HT1080 (cell line): ENCODE measurements at places on chromosomes 6 and 20.

GRCh38 chr20:22583773-22584521, 425 bp downstream of the FOXA2 start:
- peak; percentile 47 for DNase-seq

GRCh38 chr6:139519571-139520031, 145.2 kb upstream of the CITED2 start:
- DNase-seq, result no peak

GRCh38 chr20:38658879-38659596, 57.4 kb downstream of the ARHGAP40 start:
- DNase-seq, result no peak

DNA sequence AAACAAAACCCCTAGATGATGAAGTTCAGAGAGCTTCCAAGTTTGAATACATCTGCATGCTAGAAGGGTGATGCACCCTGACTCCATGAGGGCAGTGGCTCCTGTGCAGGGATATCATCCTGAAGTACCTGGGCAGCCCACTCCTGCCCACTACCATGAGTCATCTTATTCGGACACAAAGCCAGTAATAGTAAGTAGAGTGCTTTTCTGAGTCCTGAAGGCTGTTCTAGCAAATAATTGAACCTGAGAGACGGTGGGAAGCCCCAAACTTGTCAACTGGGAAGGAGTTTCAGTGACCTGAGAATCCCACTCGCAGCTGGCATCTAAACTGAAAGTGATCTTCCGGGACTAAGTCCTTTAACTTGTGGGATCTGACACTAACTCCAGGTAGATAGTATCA, 152.9 kb upstream of the COL21A1 start:
- no peak for DNase-seq

GRCh38 chr20:46400253-46400652, 6.2 kb downstream of the ELMO2 start:
- DNase-seq, result peak; percentile 37

GRCh38 chr20:35467339-35468224, 12.2 kb downstream of the CEP250 start:
- peak; percentile 65 for DNase-seq

- DNase-seq, result no peak
Measured at GRCh38 chr6:39791311-39791710, 865 bp upstream of the DAAM2 start.

DNA sequence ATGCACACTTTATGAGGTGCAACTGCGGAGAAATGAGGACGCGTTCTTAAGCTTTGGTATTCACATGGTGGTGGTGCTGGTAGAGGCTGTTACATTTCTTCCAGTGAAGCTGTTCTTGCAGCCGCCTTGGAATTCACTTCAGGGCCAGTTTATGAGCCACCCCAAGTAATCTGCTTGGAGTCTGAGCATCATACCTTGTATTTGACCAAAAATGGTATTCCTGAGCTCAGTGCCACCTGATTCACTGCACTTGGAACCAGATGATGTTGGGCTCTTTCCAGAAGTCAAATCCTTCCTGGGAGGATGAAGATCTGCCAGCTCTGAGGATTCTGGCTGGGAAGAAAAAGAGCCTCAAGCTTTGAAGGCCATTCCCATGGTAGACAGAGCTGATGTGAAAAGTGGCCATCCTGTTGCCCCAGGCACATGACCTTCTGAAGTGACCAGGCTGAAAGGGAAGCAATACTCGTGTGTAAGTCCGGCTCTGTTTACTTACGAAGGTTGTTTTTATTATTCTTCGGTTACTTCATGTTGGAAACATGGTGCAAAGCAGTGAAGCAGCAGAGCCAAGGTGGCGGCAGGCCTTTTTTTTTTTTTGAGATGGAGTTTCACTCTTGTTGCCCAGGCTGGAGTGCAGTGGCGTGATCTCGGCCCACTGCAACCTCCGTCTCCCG, 7.7 kb downstream of the MANBAL start:
- DNase-seq, result peak; percentile 16

DNA sequence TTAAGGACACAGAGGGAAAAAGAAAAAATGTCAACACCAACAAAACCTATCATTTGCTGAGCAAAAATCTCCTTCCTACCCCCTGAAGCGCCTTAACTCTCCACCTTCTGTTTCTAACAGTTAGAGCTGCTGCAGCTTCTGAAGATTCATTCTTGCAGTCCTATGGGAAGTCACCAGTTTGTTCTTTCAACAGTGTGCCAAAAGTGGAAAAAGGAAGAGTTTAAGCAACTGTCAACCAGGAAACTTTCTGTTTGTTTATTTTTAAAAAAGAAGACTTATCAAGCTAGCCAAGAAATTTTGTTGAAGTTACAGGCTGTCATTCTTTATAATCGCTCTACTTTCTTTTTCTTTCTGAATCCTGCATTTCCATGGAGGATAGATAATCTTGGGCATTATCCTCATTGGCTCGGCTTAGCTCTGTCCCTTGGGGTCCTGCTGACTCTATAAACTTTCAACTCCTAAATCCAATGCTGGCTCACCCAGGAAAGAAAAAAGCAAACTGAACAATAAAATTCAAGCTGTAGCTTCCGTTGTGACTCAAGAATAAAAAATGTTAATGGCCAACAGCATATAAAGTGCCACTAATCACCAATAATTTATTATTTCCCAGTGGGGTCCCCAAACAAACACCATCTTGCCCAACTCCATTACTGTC, 172.8 kb upstream of the CITED2 start:
- no peak for DNase-seq

- no peak for DNase-seq
Measured at GRCh38 chr6:132570221-132570777, at the start of gene TAAR6. TSS of gene TAAR6 (plus strand) at chr6:132570322. CDS start at chr6:132570322, 0 bp downstream.
